AG10803 (cell line): ENCODE measurements at places on chromosomes 4 and X.

DNA sequence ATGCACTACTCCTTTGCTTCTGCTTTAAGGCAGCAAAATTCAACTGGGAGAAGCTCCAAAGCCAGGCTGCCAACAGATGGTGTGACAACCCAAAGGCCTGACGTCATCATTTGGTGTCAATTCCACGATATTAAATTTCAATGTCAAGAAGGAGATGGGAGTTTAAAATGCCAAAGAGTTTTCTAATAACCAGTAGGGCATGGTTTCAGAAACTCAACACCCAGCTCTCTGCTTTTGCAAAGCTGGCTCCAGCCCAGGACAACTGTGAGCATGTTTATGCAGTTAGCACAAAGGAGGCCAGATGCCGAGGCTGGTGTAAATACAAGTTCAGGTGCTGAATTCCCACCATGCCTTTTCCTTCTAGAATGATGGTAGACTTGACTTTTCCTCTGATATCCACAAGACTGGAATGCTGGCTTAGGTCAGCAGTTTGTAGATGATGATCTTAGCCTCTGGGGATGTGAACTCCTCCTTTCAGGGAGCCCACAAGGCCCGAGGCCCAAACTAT lies 67.3 kb downstream of the AFAP1 start:
- peak; percentile 97 for DNase-seq

DNA sequence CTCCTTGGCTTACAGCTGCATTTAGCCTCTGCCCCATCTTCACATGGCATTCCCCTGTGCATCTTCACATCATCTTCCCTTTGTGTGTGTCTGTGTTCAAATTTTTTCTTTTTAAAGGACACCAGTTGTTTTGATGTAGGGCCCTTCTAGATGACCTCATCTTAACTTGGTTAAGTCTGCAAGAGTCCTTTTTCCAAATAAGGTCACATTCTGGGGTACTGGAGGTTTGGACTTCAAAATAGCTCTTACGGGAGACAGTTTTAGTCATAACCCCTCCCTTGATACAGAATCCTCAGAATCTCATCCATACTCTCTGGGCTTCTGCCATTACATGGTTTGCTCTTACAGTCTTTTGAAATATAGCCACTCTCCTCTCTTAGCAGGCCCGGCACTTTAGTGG lies 231.5 kb upstream of the ATP6AP2 start:
- no peak for DNase-seq

- DNase-seq = no peak
Measured at GRCh38 chr4:35493977-35494376, 750.3 kb downstream of the ARAP2 start.

GRCh38 chr4:182582245-182582644 lies 334.9 kb downstream of the DCTD start:
- no peak for DNase-seq

- no peak for DNase-seq
Measured at GRCh38 chrX:103791228-103791627, 14.6 kb downstream of the PLP1 start.

GRCh38 chr4:169335331-169335730 lies 64.6 kb upstream of the SH3RF1 start:
- peak; percentile 38 for DNase-seq

- DNase-seq = no peak
Measured at GRCh38 chr4:41448934-41449333, 89.0 kb upstream of the LIMCH1 start.

- DNase-seq = no peak
Measured at GRCh38 chrX:153999359-154000037, 20.2 kb downstream of the IRAK1 start.
